NCI-H1930 (cell line): ENCODE measurements at places on chromosomes 11 and 22.

DNA sequence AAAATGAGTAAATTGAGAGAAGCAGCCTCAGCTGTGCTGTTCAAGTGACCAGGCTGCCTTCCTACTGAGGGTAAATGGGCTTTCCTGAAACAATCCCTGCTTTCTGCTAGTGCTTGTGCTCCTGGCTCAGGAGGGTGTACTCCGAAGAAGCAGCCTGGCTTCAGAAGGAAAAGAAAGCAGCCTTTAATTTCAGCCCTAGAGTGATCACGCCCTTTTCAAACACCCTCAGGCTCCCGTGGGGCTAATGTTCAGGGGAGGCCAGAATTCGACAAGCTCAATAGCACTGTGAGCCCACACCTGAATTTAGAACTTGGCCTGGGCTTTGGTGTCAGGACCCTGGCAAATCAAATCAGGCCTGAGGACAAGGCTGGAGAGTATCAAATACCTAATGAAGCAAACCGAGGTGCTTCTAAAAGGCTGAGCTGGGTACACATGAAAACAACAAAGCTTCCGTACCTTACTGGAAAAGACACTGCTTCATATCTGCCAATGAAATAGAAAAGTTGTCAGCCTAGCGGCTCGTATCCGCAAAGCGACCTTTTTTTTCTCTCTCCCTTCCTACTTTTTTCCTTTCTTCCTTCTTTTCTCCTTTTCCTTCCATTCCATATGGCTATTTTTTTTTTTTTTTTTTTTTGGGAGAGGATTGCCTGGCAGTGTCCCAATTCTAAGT lies 387.8 kb downstream of the SOX6 start:
- DNase-seq, result no peak

GRCh38 chr11:73637012-73637411 lies 9.4 kb upstream of the PLEKHB1 start:
- DNase-seq, result no peak

DNA sequence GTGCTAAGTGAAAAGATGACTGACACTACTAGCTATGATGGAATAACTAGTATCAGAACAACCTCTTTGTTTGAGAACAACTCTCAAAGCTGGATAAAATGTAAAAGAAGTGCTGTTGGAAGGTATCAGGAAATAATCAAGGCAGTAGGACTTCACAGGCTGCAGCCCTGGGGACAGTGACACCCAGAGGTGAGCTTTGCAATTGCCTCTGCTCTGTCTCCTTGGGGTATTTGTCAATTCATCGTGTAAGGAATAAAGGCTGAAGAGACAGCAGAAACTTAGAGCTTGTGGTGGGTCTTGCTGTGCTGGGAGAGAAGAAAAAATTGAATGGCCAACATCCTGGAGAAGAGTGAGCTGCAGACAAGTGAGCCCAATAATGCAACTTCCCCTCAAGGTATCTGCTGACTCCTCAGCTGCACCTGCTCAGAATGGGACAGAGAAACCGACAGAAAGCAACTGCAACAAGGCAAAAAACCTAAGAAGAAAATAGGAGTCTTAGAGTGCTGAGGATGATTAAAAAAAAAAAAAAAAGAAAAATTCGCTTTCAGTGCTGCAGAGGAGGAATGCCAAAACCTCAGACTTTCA lies 141.1 kb downstream of the RCN1 start:
- DNase-seq, result peak; percentile 7

- no peak for DNase-seq
Observed at GRCh38 chr11:59173080-59173963, 1.4 kb downstream of the DTX4 start.

DNA sequence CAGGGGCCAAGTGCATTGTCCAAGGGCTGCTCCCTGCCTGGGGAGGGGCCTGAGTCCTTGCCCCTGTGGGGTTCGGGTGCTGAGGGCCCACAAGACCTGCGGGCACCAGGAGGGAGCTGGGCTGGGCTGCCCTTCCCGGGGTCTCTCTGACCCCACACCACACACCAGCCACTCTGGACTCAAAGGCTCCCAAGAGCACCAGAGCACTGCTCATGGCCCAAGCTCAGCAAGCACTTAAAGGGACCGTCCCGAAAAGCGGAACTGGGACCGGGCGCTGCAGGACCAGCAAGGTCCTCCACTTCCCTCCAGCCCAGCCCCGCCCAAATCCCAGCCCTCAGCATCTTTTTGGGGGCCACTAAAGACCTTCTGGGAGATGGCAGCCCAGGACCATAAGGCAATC lies 5.3 kb downstream of the LSP1 start:
- DNase-seq, result no peak

DNA sequence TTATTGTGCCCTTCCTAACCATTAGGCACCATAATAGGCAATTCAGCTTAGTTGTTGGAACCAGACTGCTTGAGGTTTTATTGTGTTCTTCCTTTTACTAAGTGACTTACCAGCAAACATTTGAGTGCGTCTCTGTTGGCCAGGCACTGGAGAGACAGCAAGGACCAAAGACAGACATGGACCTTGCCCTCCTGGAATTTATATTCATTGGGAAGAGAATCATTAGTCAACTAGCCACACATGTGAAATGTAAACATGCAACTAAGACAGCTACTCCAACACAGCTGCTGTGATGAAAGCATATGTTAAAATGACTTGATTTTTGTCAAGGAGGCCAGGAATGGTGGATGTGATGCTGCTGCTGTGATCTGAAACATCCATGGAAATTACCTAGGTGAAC lies 106.4 kb downstream of the TRAF6 start:
- DNase-seq, result no peak

- no peak for DNase-seq
Observed at GRCh38 chr11:5547982-5548381, 358 bp downstream of the OR52H1 start.

GRCh38 chr22:20651286-20651685 lies 122.6 kb upstream of the SERPIND1 start:
- DNase-seq, result no peak

DNA sequence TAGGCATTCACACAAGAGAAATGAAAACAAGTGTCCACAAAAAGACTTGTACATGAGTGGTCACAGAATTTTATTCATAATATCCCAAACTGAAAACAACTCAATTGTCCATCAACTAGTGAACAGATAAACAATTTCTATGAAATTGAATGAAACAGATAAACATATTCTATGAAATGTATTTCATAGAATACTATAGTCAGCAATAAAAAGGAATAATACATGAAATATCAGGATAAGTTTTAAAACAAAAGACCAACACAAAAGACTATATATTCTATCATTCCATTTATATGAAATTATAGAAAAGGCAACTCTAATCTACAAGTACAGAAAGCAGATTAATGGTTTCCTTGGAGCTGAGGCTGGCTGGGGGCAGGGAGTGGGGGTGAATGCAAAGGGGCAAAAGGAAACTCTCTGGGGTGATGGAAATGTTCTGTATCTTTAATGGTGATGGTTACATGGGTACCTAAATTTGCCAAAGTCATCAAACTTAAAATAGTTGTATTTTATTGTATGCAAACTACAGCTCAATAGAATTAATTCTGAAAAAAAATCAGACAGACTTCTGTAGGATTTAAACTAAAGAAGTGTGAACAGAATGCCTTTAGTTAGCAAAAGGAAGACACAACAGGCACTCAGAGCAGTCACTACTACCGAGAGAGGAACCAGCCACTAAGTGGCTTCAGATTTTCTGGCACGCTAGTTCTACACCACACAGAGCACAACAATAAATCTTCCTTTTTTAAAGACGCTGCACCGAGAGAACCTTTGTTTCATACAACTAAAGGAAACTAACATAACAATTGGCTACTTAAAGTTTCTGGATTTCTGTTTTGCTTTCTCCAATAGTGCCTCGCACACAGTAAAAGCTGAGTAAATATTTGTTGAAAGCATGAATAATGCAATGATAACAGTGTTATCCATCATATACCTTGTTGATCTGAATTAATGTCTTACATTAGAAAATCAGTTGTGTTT lies 15.4 kb downstream of the CCDC34 start:
- DNase-seq, result peak; percentile 74

DNA sequence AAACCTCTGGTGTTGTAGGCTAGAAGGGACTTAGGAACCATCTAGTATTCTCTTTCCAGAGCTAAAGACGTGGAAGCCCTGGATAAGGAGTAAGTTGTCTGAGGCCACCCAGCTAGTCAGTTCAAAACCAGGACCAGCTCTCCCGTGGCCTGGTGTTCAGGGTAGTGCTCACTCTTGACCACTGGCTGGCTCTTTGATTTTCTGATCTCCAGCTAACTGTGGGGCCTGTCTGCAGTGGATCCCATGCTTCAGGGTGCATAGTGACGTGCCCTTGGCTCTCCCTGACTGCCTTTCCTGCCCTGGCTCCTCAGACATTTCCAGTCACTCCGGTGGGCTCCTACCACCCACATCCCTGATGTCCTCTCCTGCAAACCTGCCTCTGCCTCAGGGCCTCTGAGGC lies 1.3 kb downstream of the CLMP start:
- no peak for DNase-seq

GRCh38 chr11:78791254-78791653 lies 216.6 kb upstream of the NARS2 start:
- DNase-seq, result no peak

GRCh38 chr11:87144252-87144651 lies 106.5 kb downstream of the TMEM135 start:
- DNase-seq, result peak; percentile 50

DNA sequence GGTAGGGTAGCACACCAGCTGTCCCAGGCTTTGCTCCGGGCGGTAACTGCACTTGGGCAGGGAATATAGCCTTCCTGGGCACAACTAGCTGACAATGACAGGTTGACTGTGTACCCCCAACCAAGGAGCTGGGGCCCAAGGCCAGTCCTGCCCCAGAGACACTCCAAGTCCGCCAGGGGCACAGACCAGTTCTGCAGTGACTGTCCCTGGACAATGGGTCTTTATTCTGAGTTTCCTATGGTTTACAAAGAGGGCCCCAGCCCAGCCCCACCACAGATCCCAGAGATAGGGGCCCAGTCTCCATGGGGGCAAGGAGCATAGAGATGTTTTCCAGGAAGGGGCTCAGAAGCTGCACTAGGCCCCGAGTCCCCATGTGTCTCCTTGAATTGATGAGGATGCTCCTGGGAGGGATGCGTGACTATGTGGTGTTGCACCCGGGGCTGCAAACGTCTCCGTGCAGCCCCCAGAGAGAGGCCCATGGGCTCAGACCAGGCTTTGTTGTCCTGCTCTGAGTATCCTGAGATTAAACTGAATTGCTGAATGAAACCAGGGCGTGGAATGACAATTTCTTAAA lies 48.4 kb downstream of the CD6 start:
- no peak for DNase-seq

- no peak for DNase-seq
Observed at GRCh38 chr11:111330234-111330893, 32.0 kb downstream of the POU2AF3 start.

DNA sequence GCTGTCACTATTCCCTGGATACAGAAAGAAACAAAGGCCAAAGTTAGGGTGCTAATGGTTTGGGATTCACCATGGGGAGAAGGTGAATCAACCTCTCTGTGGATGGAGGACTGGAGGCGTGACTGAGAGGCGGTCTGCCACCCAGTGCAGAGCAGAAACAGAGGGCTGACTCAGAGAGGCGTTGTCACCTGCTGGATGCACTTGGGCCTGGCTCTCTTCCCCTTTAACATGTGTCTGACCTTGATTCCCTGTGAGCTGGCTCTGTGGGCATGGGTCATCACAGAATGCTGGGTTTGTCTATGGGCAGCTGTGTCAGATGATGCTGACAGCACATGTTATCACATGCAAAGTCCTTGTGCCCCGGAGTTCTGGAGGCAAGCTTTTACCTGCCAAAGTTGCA lies 75.9 kb downstream of the LDLRAD3 start:
- no peak for DNase-seq
